DMS79 treated with DMSO at 0.1 percent for 48 hours (cell line): ENCODE measurements at places on chromosomes 13 and 19.

- no peak for DNase-seq
Measured at GRCh38 chr13:79973533-79973963, 367.4 kb downstream of the SPRY2 start.

GRCh38 chr13:69585656-69586055 lies 522.0 kb upstream of the ATXN8OS start:
- no peak for DNase-seq

- DNase-seq: no peak
Measured at GRCh38 chr13:84668637-84669036, 786.4 kb upstream of the SLITRK1 start.

- DNase-seq: no peak
Measured at GRCh38 chr13:45809801-45810394, 41.7 kb downstream of the SIAH3 start.

DNA sequence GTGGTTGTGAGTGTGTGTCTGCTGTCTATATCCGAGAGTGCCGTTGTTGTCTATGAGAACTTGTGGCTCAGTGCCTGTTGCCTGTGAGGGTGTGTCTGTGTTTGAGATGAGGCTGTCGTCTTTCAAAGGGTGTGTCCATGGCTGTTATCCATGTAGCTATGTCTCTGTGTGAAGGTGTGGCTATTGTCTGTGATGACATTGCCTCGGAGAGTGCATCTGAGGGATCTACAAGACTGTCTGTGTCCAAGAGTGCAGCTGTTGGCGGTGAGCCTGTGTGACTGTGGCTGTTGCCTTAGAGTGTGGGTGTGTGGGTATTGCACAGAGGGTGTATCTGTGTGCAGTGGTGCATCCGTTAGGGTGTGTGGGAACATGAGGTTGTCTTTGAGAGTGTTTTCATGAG lies 4.9 kb downstream of the NUMBL start:
- DNase-seq: no peak
